HFFc6 (cell line): ENCODE measurements at places on chromosomes 2 and 18. TPM values are rescaled to one million over a fixed set of nuclear protein-coding genes. Genes with fewer than 3 reads are reported as not detected.

GRCh38 chr2:216410550-216410949 is 1.7 kb upstream of the SMARCAL1 start:
- no peak overlapping the region for H3K4me3 ChIP-seq
- no peaks in the 10 kb centered on the region; the same call in 1 of the 2 replicates for H3K27me3 ChIP-seq
- H3K4me1 ChIP-seq, result peaks cover 17% of the 10 kb centered on the region
- DNase-seq, result no peak
- peaks cover 3% of the 10 kb centered on the region; the same call in 1 of the 2 replicates for H3K36me3 ChIP-seq

DNA sequence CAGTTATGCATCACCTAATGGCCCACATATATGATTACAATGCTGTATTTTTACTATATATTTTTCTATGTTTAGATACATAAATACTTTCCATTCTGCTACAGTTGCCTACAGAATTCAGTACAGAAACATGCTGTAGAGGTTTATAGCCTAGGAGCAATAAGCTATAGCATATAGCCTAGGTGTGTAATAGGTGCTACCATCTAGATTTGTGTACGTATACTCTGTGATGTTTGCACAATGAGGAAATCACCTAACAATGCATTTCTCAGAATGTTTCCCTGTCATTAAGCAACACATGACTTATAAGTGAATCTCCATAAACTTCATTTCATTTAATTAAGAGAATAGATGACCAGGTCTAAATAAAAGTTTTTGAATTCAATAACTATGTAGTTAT is 43.5 kb downstream of the SLC38A11 start:
- H3K27me3 ChIP-seq, result no peaks in the 10 kb centered on the region
- H3K27ac ChIP-seq, result no peak overlapping the region
- H3K4me1 ChIP-seq, result peaks cover 54% of the 10 kb centered on the region
- DNase-seq, result no peak

DNA sequence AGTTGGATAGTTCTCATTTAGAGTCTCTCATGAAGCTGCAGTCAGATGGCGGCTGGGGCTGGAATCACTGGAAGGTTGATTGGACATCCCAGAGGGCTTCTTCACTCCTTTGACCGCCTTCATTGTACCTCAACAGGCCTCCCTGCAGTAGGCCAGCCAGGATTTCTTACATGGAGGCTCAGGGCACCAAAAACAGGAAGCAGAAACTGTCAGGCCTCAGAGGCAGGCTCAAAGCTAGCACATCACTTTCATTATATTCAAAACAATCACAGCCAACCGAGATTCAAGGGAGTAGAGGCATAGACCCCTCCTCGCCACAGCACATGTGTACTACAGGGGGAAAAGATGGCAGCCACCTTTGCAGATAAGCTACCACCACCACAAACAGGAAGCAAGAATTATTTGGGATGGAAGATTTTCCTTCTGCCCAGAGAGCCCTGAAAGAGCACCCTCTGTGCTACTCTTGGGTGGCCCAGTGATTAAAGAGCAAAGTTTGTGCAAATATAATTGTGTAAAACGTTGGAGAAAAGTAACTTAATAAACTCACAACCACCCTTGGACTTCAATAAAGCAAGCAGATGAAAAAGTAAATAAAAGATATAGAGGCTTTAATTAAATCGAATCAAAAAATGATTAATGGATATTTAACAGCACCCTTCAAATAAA is 155.3 kb downstream of the GFPT1 start:
- H3K36me3 ChIP-seq, result peaks cover 28% of the 10 kb centered on the region
- peaks cover 15% of the 10 kb centered on the region for H3K4me1 ChIP-seq
- 0 out of 2 replicates have a peak overlapping the region, but pooled peaks have one; percentile 10 for H3K27ac ChIP-seq

DNA sequence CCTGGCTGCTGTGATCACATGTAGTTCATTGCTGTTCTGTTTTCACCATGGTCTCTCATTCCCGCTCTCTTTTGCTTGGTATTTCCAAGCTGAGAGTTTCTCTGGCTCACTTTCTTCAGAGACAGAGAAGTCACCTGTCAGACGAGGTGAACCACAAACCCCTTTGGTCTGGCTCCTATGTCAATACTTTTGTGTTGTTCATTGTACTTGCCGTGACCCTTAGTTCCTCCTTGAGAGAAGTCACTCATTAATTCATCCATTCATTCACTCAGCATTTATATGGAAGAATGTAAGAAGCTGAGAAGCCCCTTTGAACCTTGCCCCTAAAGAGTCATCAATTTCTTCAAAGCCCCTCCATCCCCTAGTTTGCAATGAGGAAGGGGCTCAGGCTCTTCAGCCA is 15.2 kb downstream of the MCFD2 start:
- DNase-seq, result no peak
- H3K27me3 ChIP-seq, result no peaks in the 10 kb centered on the region; the same call in none of the 2 replicates
- H3K27ac ChIP-seq, result no peak overlapping the region
- no peak overlapping the region for H3K4me3 ChIP-seq

DNA sequence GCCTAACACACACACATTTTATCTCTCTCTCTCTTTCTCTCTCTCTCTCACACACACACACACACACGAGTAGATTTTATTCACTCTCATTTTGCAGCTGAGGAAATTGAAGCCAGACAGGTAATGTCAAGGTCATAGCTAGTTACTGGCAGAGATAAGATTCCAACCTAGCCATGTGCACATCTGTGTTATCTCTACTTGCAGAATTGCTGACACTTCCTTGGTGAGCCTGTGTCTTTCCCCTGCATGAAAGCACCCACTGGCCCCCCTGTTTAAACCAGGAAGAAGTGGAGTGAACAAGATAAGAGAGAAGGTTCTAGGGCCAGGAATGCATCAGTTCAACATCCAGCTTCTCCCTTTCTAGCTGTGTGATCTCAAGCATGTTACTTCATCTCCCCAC is 423.7 kb downstream of the TXNL1 start:
- no peak overlapping the region for H3K27ac ChIP-seq
- DNase-seq, result no peak
- no peak overlapping the region for H3K4me3 ChIP-seq
- H3K27me3 ChIP-seq, result no peaks in the 10 kb centered on the region
- H3K4me1 ChIP-seq, result peaks cover 6% of the 10 kb centered on the region; the same call in 1 of the 2 replicates

- H3K27me3 ChIP-seq, result peaks cover 10% of the 10 kb centered on the region
- no peak for DNase-seq
- H3K36me3 ChIP-seq, result no peaks in the 10 kb centered on the region
- no peak overlapping the region for H3K4me3 ChIP-seq
These were observed 128.7 kb downstream of the PLA2R1 start for GRCh38 chr2:159933727-159934049.

DNA sequence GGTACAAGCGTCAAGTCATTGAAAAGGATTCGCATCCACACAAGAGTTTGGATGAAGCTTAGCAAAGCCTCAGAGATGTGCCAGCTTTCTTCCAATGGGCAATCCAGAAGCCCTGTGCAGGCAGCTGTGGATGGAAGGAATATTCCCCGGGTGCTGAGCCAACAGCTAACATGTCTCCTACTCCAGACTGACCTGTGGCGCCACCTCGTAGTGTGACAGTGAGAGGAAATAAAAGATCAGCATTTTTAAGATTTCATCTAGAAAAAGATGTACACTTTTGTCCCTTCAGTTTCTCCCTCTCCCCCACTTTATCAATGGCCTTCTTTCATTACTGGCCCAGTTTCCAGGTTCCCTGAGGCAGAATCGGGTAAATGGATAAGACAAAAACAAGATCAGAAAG is 48.9 kb upstream of the SPATS2L start:
- H3K4me1 ChIP-seq, result peaks cover 12% of the 10 kb centered on the region
- H3K4me3 ChIP-seq, result no peak overlapping the region
- H3K36me3 ChIP-seq, result no peaks in the 10 kb centered on the region
- no peak overlapping the region for H3K27ac ChIP-seq

DNA sequence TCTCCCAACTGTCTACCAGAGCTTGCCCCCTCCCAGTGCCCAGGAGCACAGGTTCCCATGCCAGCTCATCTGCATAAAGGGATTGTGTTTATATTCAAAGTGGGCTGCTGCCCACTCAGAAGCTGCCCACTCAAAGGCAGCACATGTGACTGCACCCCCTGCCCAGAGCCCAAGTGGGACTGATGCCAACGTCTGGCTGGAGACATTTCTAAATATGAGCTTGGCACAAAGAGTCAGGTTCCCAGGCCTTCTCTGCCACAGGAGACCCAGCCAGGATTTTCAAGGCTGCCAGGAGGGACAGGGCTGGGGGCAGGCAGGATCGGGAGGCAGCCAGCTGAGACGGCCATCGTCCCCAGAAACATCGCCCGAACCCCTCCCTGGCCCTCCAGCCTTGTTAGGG is 67.1 kb downstream of the ZBTB7C start:
- H3K27me3 ChIP-seq, result peaks cover 42% of the 10 kb centered on the region
- H3K4me1 ChIP-seq, result no peaks in the 10 kb centered on the region
- H3K36me3 ChIP-seq, result no peaks in the 10 kb centered on the region
- no peak for DNase-seq
- no peak overlapping the region for H3K4me3 ChIP-seq
- no peak overlapping the region for H3K27ac ChIP-seq

DNA sequence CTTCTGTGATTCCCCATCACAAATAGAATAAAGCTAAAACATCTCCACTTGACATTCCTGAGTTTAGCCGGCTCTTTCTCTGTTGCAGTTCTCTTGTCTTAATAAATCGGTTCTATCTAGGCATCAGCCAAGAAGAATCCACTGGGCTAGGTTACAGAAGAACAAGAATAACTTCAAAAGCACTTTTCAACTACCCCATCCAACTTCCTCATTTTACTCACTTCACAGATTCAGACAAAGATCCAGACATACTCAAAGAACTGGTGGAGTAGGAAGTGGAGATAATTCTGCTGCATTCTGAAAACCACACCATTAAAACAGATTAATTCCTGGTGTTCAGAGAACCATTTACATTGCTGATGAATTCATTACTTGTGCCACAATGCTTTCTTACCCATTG is 9.6 kb upstream of the ALPK2 start:
- no peaks in the 10 kb centered on the region for H3K27me3 ChIP-seq
- no peaks in the 10 kb centered on the region for H3K36me3 ChIP-seq
- no peak for DNase-seq

GRCh38 chr2:39069890-39070465 is 50.9 kb downstream of the SOS1 start:
- H3K4me3 ChIP-seq, result no peak overlapping the region
- H3K27me3 ChIP-seq, result no peaks in the 10 kb centered on the region
- H3K27ac ChIP-seq, result no peak overlapping the region
- no peak for DNase-seq
- H3K36me3 ChIP-seq, result peaks cover 7% of the 10 kb centered on the region
- peaks cover 30% of the 10 kb centered on the region for H3K4me1 ChIP-seq

DNA sequence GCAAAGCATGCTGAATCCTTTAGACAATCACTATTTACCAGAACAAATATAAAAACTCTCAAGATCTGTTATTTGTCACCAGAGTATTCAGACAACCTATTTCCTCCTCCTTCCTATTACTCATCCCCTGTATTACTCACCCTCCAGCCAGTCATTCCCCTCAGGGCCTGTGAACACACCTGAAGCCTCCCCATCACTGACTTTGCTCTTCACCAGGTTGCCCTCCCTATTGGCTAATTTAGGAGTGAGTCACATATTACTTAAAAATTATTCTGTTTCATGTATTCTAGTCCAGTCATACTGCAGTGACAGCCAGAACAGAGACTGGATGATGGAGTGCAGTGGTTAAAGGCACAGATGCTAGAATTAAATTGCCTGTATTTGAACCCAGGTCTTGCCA is 3.7 kb upstream of the ATG16L1 start:
- H3K4me3 ChIP-seq, result no peak overlapping the region
- H3K27me3 ChIP-seq, result peaks cover 5% of the 10 kb centered on the region
- peaks cover 32% of the 10 kb centered on the region for H3K4me1 ChIP-seq
- peak; percentile 58 for DNase-seq
- no peaks in the 10 kb centered on the region for H3K36me3 ChIP-seq

- no peak for DNase-seq
- H3K4me1 ChIP-seq, result no peaks in the 10 kb centered on the region
- no peak overlapping the region for H3K27ac ChIP-seq
- no peaks in the 10 kb centered on the region for H3K36me3 ChIP-seq
- H3K27me3 ChIP-seq, result no peaks in the 10 kb centered on the region; the same call in 1 of the 2 replicates
These were observed 33.9 kb upstream of the CSRNP3 start for GRCh38 chr2:165435611-165436010.

- H3K4me1 ChIP-seq, result peaks cover 39% of the 10 kb centered on the region
- no peak overlapping the region for H3K4me3 ChIP-seq
- no peaks in the 10 kb centered on the region for H3K36me3 ChIP-seq
These were observed 128.5 kb downstream of the QPCT start for GRCh38 chr2:37472959-37473358.

GRCh38 chr2:186559848-186560247 is 30.0 kb upstream of the ITGAV start:
- H3K27me3 ChIP-seq, result no peaks in the 10 kb centered on the region
- no peak overlapping the region for H3K27ac ChIP-seq
- no peak overlapping the region for H3K4me3 ChIP-seq
- H3K4me1 ChIP-seq, result peaks cover 26% of the 10 kb centered on the region
- peaks cover 6% of the 10 kb centered on the region; the same call in 1 of the 2 replicates for H3K36me3 ChIP-seq

DNA sequence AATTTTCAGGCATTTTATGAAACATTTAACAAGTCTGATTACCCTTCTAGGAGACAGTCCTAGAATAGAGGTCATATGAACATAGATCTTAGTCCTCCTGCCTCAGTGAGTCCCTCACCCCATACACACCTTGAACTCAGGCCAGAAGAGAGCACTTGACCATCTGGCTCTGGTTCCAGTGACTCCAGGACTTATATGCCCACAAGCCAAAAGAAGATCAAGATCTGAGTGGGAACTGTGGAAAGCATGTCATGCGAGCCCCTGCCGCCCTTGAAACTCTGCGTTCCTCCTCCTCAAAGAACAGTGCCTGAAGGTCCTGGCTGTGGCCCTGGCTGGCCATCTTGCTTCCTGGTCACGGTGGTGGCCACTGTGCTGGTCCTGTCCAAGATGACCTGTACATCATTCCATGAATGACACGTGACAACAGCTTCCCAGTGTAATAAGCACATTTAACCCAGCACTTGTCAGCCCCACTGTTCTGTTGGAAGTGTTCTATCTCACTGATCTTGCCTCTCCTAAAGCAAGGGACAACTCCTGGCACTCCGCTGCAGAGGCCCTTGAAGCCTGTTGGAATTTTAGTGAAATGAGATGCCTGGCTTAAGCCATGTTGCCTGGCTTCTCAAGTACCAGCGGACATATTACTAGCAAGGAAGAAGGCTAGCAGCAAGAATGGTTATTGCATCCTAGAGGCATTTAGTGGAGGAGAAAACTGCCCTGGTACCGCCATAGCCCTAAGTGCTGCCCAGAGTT is 17.6 kb downstream of the TTC32 start:
- H3K4me1 ChIP-seq, result no peaks in the 10 kb centered on the region
- DNase-seq, result no peak

- H3K4me3 ChIP-seq, result peak overlapping the region; percentile 59
- peak overlapping the region; percentile 82 for H3K27ac ChIP-seq
- DNase-seq, result peak; percentile 86
- H3K27me3 ChIP-seq, result no peaks in the 10 kb centered on the region
- H3K36me3 ChIP-seq, result peaks cover 6% of the 10 kb centered on the region; the same call in 1 of the 2 replicates
These were observed 14.7 kb downstream of the NIFK start for GRCh38 chr2:121721926-121722325.

The FAM228A gene
- total RNA-seq, result not detected in 3 replicates

The TTR gene
- total RNA-seq, result not detected in 3 replicates

The C2orf78 gene
- total RNA-seq, result not detected in 3 replicates

The CCDC85A gene
- total RNA-seq, result 24.4 to 36.5 TPM (median 25.5 TPM) in 3 replicates

The PAX3 gene
- total RNA-seq, result 13.2 to 19.3 TPM (median 15.0 TPM) in 3 replicates

The ZNF516 gene
- 44.8 to 54.0 TPM (median 49.7 TPM) in 3 replicates for total RNA-seq

The ANKRD30B gene
- 0.10 TPM in 1 of 3 replicates, not detected in the others for total RNA-seq

The SH3RF3 gene
- total RNA-seq, result 2.3 and 4.1 TPM in 2 replicates
